Activated CD8-positive, alpha-beta memory T cell treated with anti-CD3 and anti-CD28 coated beads for 4 hours (primary cell): ENCODE measurements at places on chromosomes 2 and 18.

DNA sequence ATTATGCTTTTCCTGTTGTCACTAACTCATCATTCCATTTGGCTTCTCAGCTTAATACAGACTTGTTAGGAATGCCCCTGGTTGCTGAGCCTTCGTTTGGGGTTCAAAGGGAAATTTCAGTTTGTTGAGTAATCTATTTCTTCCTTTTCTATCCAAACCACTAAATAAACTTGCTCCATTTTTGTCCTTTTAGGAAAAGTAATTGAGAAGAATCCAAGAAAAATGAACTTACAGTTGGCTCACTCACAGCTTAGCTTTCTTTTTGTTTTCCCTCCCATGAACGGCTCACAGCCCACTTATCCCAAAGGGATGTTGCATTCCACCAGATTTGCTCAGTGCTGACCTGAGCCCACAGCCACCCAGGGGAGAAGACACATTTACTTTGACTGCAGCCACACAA, 73.9 kb downstream of the SOX11 start:
- DNase-seq: no peak

- DNase-seq: no peak
Observed at GRCh38 chr2:658426-658825, 18.8 kb downstream of the TMEM18 start.

DNA sequence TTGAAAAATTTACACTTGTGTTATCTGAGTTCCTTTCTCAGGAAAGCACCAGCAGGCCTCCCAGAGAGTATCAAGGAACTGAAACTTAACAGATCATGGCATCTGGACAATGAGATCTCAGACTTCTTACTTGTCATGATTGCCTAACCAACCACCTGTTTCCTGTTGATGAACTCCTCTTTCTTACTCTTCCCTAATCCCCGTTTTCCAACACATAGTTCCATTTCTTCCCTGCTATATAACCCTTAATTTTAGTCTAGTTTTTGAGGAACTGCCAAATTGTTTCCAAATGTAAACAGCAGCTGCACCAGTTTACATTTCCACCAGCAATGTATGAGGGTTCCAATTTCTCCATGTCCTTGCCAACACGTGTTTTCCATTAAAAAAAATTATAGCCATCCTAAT, 6.1 kb upstream of the FAM171B start:
- no peak for DNase-seq

DNA sequence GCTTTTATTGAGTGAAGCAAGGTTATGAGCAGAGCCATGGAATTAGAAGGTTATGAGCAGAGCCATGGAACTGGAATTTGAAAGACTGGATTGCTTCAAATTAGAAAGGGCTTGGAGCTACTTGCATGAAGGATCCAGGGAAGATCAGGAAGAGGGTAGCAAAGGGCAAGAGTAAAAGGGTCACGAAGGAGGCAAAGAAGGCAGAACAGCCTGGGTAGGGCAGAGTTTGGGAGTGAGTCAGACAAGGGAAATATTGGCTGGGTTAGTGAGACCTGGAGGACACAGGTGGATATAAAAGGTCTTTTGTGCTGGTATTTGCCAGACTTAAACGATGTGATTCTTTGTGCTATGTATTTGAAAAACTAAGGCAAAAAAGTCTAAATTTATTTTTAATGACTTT, 65.0 kb downstream of the SEMA4F start:
- no peak for DNase-seq
